ENCODE measurements at places on chromosomes 13 and 19.

GRCh38 chr13:113350065-113350937, 13.6 kb downstream of the GRTP1 start:
- no peak for DNase-seq

GRCh38 chr19:41369769-41370168, 5.8 kb upstream of the B9D2 start:
- no peak for DNase-seq

DNA sequence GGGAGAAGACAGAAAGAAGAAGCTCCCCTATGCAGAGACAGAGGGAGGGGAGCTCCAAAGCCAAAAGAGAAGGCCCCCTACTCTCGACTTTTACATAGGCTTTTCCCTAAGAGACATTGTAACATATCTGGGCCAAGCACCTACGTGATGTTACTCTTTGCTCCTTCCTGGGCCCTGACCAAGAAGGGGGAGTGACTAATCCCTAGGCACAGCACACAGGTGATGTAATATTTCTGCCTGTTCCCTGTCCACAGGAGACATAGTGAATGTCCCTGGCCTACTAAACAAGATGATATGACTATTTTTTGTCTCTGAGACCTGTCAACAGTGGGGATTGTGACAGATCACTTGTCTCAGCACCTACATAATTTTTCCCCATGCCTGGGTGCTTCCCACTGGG, 15.9 kb upstream of the ZNF254 start:
- no peak for DNase-seq

GRCh38 chr13:49812812-49813211, 20.3 kb upstream of the KPNA3 start:
- no peak for DNase-seq

DNA sequence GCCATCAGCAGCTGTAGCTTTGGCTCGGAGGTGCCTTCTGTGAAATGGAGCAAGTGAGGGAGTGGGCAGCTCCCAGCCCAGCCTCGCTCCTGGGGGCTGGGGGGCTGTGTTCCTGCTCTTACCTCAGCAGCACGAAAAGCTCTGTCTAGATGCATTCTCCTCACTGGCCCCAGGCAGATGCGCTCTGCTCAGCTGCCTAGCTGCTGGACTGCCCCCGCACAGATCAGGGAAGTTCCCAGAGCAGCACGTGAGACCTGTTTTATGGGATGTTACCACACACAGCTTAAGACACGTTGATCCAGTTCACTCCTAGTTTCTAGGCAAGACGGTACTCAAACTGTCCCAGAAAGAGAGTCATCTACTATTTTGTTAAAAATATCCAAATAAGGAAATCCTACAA, 13.6 kb downstream of the LCP1 start:
- DNase-seq, result no peak

- peak; percentile 45 for DNase-seq
Measured at GRCh38 chr13:42215578-42216421, 56.2 kb upstream of the AKAP11 start.

DNA sequence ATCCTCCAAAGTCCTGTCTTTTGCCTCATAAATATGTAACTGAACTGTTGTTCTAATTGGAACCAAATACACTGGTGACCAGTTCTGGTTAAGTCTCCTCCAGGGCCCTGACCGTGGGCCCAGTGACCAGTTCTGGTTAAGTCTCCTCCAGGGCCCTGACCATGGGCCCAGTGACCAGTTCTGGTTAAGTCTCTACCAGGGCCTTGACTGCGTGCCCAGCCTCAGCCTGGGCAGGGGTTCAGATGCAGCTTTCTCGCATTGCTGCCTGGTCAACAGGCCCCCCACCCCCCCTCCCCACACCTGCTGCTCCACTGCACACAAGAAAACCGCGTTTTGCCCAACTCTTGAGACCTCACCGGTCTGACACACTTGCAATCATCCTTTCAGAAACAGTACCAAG, 3.8 kb upstream of the GRTP1 start:
- DNase-seq, result no peak

DNA sequence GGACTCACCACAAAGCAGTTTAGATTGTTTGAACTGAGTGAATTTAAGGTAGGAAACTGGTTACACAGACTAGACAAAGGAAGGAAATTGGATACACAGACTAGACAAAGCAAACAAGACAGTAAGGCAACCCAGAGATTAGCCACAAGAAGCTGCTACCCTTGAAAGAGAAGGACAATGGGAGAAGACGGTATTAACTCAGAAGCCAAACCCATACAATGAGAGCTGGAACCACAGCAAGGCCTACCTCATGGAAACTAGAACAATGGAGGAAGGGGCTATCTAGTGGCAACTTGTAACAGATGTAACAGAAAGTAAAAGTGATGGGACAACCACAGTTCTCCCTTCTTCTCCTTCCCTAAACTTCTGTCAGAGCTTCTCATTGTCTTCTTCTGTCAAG, 410.9 kb upstream of the SPRY2 start:
- no peak for DNase-seq

- DNase-seq, result no peak
Measured at GRCh38 chr13:96075953-96076543, 13.9 kb upstream of the HS6ST3 start.

- DNase-seq, result no peak
Measured at GRCh38 chr13:76012091-76012721, 376.1 kb downstream of the LMO7 start.

DNA sequence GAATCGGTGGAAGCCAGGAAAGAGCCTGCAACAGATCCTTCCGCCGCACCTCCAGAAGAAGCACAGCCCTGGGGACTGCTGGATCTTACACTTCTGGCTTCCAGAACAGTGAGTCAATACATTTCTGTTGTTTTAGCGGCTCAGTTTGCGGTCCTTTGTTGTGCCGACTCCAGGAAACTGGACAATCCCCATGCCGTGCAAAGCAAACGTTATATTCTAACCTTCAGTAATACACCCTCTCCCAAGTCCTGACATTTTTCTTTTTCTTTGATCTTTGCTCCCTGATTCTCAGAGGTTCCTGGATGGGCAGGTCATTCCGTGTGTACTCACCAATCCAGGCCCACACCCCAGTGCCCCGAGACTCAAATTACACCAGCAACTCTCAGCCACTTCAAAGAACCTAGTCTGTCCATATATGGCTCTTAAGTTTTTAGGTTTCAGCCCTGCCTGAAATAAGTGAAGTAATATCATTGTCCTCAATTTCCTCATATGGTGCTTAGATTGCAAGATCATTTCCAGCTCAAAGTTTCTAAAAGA, 387.1 kb upstream of the SGCG start:
- DNase-seq, result no peak

DNA sequence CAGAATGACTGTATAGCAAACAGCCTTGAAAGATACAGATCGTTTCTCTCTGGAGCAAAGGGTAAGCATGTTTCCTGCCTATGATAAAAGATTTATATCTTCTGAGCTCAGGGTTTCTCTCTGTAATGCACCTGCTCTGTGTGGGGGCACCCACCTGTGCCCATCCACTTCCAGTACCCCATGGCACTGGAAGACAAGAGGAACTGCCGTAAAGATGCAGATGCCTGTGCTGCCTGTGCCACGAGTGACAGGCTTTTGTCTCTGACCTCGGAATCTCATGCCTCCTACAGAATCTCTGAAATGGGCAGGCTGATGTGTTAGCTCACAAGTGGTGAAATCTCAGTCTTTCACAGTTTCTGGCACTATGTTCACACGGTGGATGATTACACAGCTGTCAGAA, 50.3 kb upstream of the ATP11A start:
- no peak for DNase-seq

DNA sequence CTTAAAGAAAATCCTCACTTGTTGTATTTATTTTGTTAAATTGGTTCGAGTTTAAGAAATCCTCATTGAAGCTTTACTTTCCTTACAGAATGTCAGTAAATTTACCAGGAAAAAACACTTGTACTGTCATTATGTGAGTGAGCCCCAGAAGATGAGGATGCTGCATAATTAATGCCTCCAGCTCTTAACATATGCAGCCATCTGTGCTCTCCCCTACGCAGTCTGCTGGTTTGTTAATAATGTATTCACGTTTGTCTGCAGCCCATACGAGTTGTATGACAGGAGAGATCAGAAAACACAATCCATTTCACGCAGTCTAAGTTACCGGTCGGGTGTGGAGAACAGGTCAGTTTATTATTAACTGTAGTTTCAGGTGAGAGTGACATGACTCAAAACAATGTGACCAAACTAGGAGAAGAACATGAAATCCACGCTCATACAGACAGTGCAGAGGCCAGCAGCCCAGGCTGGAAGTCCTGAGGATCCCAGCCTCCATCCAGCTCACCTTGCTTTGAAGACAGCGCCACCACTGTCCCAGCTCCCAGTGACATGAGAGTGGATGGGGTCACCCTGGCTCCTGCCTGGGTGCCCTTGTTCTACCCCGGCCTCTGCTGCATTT, 19.8 kb upstream of the ATP11A start:
- DNase-seq, result no peak

DNA sequence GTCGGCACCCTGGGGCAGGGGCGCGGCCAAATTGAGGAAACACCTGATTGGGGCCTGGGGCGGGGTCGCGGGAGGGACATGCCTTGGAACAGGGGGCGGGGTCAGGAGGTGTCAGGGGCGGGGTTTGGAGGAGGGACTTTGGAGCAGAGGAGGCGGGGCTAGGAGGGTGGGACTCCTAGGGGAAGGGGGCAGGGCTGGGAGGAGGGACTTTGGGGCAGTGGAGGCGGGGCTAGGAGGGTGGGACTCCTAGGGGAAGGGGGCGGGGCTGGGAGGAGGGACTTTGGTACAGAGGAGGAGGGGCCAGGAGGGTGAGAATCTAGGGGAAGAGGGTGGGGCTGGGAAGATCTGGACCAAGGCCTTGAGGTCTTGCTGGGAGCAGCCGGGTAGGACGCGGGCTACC, 21.9 kb downstream of the GRIN2D start:
- peak; percentile 85 for DNase-seq

GRCh38 chr13:47826471-47826870, 174.6 kb downstream of the SUCLA2 start:
- DNase-seq, result no peak

DNA sequence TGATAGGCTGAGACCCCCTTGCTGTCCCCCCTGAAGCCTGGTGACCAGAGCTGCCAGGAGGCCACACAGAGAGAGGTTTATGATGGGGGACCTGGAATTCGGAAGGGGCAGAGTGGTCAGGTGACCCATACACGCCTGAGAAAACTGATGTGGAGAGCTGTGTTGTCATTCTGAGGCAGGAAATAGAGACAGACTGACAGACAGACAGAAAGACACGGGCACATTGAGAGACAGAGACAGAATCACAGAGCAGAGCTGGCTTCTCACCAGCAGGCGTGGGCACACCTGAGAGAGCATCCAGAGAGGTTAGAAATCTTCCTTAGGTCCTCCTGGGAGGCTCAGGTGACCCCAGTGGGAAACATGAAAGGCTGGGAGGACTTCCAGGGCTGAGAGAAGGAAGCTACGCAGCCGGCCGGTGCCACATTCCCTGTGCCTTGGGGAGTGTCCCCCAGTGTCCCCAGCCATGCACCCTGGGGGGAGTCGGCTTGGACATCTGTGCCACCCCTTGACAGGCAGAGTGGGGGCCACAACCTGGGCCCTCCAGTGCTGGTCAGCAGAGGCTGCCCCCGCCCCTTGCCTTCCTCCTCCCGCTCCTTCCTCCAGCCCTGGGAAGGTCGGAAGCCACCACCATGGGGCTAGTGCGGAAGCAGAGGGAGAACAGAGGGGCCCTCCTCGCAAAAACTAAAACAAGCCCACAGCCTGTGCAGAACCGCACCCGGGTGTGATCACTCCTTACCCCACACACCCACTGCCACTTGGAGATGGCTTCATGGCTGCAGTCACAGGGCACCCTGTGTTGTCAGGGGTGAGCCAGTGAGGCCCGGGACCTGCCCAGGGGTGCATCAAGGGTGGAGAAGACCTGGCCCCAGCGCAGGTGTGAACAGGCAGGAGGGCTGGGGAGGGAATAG, 2.2 kb downstream of the FFAR1 start:
- no peak for DNase-seq

DNA sequence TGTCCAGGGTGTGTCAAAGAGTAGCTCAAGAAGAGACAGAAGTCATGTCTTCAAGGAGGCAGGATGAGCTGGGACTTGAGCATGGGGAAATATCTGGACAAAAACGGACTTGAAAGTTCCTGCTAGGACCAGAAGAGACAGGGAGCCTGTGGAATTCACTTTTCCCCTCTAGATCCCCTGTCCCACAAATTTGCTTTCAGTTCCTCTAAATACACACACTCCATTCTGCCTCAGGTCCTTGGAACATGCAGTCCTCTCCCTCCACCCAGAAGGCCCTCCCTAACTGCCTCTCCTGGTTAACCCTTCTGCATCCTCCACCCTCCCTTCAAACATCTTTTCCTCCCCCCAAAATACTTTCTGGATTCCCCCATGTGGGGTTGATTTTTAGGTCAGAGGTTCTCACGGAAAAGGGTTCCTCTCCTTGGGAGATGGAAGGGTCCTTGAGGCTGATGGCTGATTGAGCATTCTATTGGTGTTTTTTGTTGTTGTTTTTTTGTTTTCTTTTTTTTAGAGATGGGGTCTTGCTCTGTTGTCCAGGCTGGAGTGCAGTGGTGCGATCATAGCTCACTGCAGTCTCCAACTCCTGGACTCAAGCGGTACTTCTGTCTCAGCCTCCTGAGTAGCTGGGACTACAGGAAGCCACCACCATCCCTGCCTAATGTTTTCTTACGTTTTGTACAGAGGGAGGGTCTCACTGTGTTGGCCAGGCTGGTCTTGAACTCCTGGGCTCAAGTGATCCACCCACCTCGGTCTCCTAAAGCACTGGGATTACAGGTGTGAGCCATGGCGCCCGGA, 6.9 kb upstream of the RETN start:
- DNase-seq, result no peak

- no peak for DNase-seq
Measured at GRCh38 chr13:78323040-78323439, 280.3 kb downstream of the POU4F1 start.

GRCh38 chr13:72316716-72317115, 410.7 kb downstream of the MZT1 start:
- DNase-seq, result no peak

GRCh38 chr19:33008738-33009137, 36.7 kb downstream of the FAAP24 start:
- DNase-seq, result no peak

DNA sequence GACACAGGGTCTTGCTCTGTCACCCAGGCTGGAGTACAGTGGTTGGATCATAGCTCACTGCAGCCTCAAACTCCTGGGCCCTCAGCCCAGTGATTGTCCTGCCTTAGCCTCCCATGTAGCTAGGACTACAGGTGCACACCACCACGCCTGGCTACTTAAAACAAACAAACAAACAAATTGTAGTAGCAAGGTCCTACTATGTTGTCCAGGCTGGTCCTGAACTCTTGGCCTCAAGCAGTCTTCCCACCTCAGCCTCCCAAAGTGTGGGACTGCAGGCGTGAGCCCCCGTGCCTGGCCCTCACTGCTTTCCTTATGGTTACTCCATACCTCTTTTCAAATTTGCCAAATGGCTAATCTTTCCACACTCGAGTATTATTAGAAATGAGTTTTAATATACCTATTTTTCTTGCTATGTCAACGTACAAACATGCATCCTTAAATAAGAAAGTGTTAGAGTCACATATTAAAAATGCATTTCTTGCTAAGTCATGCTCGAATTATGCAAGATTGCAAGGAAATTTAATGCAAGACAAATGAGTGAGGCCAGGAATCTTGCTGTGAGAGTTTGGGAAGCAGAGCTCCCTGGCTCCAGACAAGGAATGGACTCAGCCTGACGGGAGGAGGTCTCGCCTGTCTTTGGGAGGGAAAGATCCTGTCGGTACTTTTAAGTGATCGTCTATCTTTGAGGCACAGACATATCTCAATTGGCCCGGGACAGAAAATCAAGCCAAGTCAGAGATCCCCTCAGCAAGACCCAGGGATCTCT, 39.4 kb downstream of the RFX2 start:
- no peak for DNase-seq
